ENCODE measurements at places on chromosomes 5 and 9.

- no peak for DNase-seq
- H3K4me1 ChIP-seq: no peaks in the 10 kb centered on the region
- no peak overlapping the region for H3K4me3 ChIP-seq
- H3K27me3 ChIP-seq: no peaks in the 10 kb centered on the region
Measured at GRCh38 chr5:33268374-33268773, 172.4 kb upstream of the TARS1 start.

- no peak overlapping the region for H3K27ac ChIP-seq
- H3K36me3 ChIP-seq: peaks cover 17% of the 10 kb centered on the region
- H3K4me1 ChIP-seq: peaks cover 78% of the 10 kb centered on the region
- no peak overlapping the region for H3K4me3 ChIP-seq
- no peaks in the 10 kb centered on the region for H3K27me3 ChIP-seq
Measured at GRCh38 chr5:40221255-40221654, 458.5 kb upstream of the PTGER4 start.

- H3K36me3 ChIP-seq: peaks cover 36% of the 10 kb centered on the region
- no peaks in the 10 kb centered on the region for H3K27me3 ChIP-seq
- H3K27ac ChIP-seq: no peak overlapping the region
- no peak overlapping the region for H3K4me3 ChIP-seq
- peaks cover 14% of the 10 kb centered on the region for H3K4me1 ChIP-seq
Measured at GRCh38 chr9:91239367-91240111, 122.2 kb downstream of the AUH start.

DNA sequence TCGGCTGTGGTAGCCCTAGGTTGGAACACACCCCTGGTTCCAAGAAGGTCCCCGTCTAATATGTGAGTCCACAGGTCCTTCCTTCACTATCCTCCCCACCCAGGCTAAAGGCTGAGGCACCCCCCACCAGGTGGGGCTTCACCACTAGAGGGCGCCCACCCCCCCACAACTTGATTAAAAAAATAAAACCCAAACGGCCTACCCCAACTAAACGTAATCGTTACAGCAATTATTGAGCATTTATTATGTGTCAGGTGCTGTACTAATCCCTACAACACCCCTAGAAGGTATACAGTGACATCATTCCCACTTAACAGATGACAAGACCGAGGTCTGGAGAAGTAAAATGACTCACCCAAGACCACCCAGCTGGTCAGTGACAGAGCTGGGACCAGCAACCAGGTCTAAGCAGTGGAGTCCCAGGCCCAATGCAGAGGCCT, 65.0 kb downstream of the FGF18 start:
- no peak overlapping the region for H3K4me3 ChIP-seq
- no peak overlapping the region for H3K27ac ChIP-seq
- H3K4me1 ChIP-seq: peaks cover 6% of the 10 kb centered on the region
- DNase-seq: no peak
- H3K36me3 ChIP-seq: no peaks in the 10 kb centered on the region

GRCh38 chr5:168227973-168228615, 63.4 kb upstream of the WWC1 start:
- H3K36me3 ChIP-seq: peaks cover 1% of the 10 kb centered on the region
- peak; percentile 14 for DNase-seq
- no peak overlapping the region for H3K4me3 ChIP-seq
- H3K27ac ChIP-seq: no peak overlapping the region
- peaks cover 25% of the 10 kb centered on the region for H3K4me1 ChIP-seq

DNA sequence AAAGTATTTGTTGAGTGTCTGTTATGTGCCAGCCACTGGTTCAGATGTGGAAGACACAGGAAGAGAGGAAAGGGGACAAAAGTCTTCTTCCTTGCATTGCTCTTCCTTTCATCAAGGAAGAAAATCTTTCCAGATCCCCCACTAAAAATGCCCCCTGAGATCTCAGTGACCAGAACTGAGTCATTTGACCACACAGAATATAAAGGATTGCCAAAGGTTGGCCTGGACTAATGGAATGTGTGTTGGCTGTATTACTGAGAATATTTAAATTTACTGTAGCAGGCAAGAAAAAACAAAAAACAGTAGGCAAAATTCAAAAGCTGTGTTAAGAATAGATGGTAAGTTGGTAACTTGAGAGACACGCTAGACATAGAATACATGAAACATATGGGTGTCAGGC, 10.0 kb upstream of the SEPTIN8 start:
- peaks cover 16% of the 10 kb centered on the region for H3K4me1 ChIP-seq
- H3K4me3 ChIP-seq: no peak overlapping the region
- no peak overlapping the region for H3K27ac ChIP-seq
- peaks cover 23% of the 10 kb centered on the region for H3K27me3 ChIP-seq
- no peak for DNase-seq

DNA sequence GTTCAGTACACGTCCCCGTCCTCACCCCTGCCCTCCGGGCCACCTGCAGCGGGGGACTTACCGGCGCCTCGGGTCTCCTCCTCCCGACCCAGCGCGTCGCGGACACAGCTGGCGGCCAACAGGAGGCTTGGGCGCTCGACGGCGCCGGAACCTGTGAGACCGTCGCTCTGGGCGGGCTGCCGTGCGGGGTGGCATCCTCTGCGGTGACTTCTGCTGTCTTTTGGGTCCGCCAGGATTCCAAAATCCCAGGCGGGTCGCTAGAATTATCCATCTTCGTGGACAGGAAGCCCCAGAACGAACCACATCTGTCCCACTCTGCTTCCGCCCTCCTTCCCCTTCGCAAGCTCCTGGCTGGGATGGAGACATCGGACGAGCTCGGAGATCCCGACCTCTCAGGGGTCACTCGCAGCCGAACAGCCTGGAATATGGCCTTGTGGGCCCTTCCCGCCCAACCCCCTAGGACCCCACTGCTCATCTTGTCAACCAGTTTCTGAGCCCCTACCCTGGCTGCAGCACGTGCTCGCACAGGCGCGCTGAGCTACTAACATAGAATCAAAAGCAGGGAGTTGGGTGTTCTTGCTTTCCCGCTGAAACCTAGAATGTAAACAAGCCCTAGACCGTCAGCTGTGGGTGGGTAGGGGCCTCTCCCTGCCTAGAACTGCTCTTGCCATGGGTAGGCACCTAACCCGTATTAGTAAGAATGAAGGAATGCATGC, 947 bp upstream of the MARCHF3 start:
- H3K4me1 ChIP-seq: peaks cover 26% of the 10 kb centered on the region
- peaks cover 5% of the 10 kb centered on the region for H3K36me3 ChIP-seq
- peak; percentile 12 for DNase-seq
- peaks cover 35% of the 10 kb centered on the region for H3K27me3 ChIP-seq
- H3K27ac ChIP-seq: peak overlapping the region; percentile 48

GRCh38 chr5:142680605-142681259, 5.2 kb downstream of the FGF1 start:
- no peaks in the 10 kb centered on the region for H3K36me3 ChIP-seq
- H3K27me3 ChIP-seq: no peaks in the 10 kb centered on the region
- no peak overlapping the region for H3K4me3 ChIP-seq
- no peak overlapping the region for H3K27ac ChIP-seq
- no peak for DNase-seq
- H3K4me1 ChIP-seq: no peaks in the 10 kb centered on the region

GRCh38 chr5:30749971-30750370, 443.5 kb upstream of the CDH6 start:
- no peaks in the 10 kb centered on the region for H3K36me3 ChIP-seq
- no peak overlapping the region for H3K27ac ChIP-seq
- no peak overlapping the region for H3K4me3 ChIP-seq
- no peaks in the 10 kb centered on the region for H3K4me1 ChIP-seq
- no peaks in the 10 kb centered on the region for H3K27me3 ChIP-seq

DNA sequence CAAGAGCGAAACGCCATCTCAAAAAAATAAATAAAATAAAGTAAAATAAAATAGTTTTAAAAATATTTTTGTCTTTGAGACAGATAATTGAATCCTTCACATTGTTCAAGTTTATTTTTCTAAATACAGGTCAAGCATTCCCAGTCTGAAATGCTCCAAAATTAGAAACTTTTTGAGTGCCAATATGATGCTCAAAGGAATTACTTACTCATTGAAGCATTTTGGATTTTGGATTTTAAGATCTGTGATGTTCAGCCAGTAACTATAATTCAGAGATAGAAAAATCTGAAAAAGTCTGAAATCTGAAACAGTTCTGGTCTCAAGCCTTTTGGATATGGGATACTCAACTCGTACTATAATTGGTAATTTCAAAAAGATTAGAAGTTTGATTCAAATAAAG, 39.8 kb downstream of the RBM27 start:
- H3K27me3 ChIP-seq: no peaks in the 10 kb centered on the region
- no peak for DNase-seq
- H3K27ac ChIP-seq: no peak overlapping the region
- no peak overlapping the region for H3K4me3 ChIP-seq

- no peaks in the 10 kb centered on the region for H3K27me3 ChIP-seq
- no peak for DNase-seq
- H3K36me3 ChIP-seq: peaks cover 5% of the 10 kb centered on the region
- H3K4me1 ChIP-seq: peaks cover 45% of the 10 kb centered on the region
Measured at GRCh38 chr5:132180134-132180745, 47.4 kb downstream of the P4HA2 start.
